CD4-positive, alpha-beta T cell treated with Interleukin-12 subunit alpha and Interleukin-12 subunit beta, for 1 hour (primary cell): ENCODE measurements at places on chromosomes 7 and 10.
A peak's percentile ranks its signal among the peaks of the same experiment; 100 is the strongest.

GRCh38 chr7:122337011-122337410 lies 32.5 kb upstream of the FEZF1 start:
- no peak for DNase-seq

DNA sequence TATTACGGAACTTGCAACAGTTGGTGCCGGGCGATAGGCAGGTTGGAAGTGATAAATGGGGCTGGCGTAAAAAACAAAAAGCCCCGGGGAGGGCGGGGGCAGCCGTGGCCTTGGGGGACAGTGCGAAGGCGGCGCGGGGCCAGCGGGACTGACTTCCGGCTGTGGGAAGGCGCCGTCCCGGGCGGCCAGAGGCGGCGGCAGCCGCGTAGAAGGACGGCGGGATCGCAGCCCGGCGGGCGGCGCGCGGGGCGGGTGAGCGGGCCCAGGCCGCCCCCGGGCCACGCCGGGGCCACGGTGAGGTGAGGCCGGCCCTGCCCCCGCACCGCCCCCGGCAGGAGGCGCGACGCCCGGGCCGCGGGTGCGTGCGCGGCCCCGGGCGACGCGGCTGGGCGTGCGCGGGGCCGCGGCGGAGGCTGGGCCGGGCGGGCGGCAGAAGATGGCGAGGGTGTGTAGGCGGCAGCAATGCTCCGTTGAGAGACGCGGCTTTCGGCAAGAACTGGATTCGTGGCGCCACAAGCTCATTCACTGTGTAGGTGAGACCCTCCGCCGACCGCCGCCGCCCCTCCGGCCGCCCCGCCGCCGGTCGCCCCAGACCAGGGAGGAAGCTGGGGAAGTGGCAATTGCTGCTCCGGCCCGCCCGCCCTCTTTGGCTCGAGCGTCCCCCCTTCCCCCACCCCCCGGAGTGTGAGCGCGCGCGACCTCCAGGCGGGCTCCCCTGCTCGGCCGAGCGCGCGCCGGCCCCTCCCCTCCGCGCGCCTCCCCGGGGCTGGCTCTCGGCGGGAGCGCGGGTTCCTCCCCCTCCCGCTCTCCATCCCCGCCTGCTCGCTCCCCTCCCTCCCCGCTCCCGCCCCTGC lies at the start of gene LCOR:
Gene LCOR, plus strand, starts transcription at position 432 of the 854 bp plus-strand sequence. CDS start 116,760 bp downstream, outside the sequence.
- DNase-seq = peak; percentile 86

DNA sequence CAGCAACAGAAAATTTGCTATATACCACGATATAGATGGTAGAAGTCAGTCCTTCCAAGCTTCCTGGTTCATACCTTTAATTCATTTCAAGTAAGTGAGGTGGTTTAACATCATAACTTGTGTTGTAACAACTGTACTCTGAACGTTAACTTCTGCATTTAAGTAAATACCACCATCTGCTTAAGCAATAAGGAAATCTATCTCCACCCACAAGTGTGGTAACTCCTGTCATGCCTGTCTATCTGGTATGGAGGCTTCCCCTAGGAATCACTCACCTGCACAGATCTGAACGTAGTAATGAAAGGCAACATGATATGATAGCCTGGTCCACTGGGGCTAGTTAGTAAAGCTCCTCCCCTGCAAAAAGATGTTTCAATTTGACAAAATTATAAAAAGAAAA lies 2.3 kb downstream of the ERLIN1 start:
- DNase-seq = no peak

GRCh38 chr7:21579341-21580072 lies 36.7 kb downstream of the DNAH11 start:
- DNase-seq = no peak

DNA sequence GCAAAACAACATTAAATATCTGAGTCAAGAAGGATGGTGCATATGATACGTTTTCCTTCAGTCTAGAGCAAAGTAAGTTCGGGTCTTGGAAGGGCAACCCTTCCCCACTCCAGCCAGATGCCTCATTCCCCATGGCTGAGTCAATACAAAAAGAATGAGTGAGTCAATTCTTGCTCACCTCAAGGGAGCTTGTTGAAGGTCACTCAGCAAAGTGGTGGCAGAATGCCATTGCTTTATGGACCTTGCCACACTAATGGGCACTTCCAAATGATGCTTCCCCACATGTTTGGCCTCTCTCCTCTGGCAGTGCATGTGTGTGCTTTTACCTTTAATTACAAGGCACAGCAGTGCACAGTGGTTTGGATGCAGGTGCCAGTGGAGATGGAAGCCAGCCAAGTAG lies 296.5 kb downstream of the SORCS3 start:
- no peak for DNase-seq

DNA sequence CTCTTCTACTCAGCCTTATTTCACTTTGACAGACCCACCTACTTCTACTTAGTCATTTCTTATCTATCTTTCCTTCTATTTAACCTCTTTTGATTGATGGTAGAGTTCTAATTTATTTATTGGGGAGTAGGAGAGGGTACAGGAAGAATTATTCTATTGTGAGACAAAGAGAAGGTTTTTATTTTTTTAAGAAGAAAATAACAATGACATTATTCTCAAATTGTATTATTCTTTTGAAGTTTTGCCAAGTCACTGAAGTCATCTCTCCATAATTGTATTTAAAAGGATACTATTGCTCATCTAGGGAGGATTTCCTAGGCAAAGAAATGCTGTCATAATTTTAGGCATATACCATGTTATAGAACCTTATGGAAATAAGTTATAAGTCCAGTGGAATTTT lies 52.7 kb downstream of the ITGB8 start:
- DNase-seq = no peak

- DNase-seq = no peak
Observed at GRCh38 chr10:114930320-114930719, 7.7 kb upstream of the TRUB1 start.

- no peak for DNase-seq
Observed at GRCh38 chr10:3402187-3402751, 229.7 kb upstream of the PITRM1 start.

DNA sequence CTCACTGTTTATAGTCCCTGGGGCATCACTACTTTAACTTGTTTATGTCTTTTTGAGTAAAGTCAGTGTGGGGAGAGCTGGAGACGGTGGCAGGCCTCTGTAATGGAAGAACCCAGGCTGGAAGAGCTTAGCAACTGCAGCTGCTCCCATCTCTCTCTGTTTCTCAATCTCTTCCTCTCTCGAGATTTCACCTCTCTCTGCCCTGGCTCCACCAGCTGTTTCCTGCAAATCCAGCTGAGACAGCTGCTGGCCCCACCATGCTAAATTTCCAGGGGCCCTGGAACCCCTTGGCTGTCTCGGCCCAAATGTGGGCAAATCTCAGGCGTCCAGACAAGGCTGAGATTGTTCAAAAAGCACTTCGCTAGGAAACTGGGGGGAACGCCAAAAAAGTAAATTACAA lies 25.8 kb upstream of the SLF2 start:
- DNase-seq = no peak

DNA sequence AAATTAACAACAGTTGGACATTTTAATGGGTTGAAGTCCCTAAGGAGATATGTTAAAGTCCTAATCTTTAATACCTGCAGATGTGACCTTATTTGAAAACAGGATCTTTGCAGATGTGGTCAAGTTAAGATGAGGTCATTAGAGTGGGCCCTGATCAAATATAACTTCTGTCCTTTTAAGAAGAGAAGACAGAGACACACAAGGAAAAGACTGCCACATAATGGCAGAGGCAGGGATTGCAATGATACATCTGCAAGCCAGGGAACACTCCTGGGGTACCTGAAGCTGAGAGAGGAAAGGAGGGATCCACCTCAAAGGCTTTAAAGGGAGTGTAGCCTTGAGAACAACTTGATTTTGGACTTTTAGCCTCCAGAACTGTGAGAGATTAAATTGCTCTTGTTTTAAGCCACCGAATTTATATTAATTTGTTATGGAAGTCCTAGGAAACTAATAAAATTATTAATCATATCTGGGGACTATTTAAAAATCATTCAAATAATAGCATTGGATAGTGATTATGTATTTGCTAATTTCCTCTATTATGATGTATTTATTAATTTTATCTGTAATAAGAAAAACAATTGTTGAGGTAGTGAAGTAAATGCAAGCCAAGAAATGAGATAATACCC lies 700.0 kb upstream of the PCDH15 start:
- DNase-seq = no peak

GRCh38 chr7:144384555-144385245 lies 18.8 kb downstream of the NOBOX start:
- DNase-seq = no peak

DNA sequence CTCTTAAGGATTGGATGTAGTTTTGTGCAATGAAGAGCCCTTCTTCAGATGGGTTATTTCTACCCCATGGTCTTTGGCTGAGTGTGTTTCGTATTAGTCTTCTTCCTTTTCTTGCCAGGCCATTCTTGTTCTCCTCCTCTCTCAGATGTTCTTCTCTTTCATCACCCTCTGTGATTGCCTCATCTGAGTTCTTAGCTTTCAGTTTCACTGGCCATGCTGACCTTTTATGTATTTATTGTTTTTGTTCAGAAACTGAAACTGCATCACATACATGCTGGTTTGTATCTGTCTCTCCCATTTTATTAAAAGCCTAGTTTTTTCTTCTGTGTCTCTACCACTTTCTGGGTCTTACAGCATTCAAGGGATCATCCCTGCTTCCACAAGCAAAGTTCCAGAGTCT lies 21.7 kb upstream of the PCGF5 start:
- DNase-seq = peak; percentile 54

DNA sequence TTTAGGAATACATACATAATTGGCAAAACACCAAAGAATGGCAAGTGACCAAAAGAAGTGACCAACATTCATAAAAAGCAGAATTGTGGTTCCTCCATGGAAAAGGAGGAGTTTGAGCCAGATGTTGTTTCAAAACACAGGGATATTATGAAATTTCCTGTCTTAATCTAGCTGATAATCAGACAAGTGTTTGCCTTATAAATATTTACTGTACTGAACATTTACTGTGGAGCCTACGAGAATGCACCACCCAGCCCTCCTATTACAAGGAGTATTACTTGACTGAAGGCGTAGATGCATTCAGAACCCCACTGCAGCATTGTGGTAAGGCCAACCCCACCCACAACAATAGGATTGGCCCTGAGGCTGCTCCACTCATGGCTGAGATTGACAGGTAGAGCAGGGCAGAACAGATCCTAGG lies 118.9 kb downstream of the AKR1D1 start:
- DNase-seq = no peak

GRCh38 chr7:69885431-69885830 lies 287.2 kb downstream of the AUTS2 start:
- DNase-seq = no peak

DNA sequence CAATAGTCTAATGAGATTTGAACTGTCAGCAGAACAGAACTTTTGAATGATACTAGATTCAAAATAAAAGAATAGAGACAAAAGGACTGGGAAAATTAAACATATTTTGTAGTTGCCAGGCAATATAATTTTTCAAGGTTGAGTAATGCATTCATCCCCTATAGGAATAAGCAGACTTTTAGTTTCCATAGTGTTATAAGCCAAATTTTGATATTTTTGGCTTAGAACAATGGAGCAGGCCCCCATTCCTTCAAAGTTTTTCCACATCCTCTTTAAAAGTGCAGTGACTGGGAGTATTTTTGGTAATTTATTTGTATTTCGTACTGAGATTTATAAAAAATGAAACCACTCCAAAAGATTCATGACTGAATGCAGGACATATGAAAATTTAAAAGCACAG lies 24.0 kb downstream of the MEOX2 start:
- DNase-seq = no peak

DNA sequence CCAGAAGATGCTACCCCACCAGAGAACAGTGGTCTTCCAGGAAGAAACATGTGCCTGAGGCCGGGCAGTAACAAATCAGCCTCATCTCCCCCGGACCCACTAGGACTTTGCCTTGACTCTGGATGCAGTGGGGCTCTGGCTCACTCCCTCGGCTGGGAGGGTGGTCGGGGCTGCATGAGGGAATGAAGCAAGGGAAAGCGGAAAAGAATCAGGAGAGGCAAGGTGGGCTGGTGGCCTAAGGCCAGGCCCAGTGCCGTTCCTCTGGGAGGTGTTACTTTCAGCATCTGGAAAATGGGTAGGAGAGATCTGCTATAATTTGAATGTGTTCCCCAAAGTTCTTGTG lies 51.8 kb downstream of the CLEC2L start:
- DNase-seq = no peak

DNA sequence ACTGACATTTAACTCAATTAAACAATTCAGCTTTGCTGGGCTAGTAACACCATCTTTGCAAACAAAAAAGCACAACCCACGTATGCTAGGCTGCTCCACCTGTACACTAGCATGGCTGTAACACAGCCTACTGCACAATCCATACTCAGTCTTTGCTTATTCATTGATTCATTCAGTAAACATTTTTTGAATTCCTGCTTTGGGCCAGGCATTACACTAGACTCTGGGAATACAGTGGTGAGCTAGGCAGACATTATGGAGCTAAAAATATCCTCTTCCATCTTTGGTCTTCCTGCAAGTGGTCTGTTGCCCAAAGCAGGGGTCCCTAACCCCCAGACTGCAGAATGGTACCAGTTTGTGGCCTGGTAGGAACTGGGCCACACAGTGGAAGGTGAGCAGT lies 9.9 kb downstream of the CNNM1 start:
- DNase-seq = no peak

- DNase-seq = no peak
Observed at GRCh38 chr10:62057359-62057758, 155.9 kb downstream of the ARID5B start.

GRCh38 chr10:1159131-1160061 lies 103.2 kb downstream of the WDR37 start:
- DNase-seq = peak; percentile 9

- no peak for DNase-seq
Observed at GRCh38 chr7:30968747-30969603, 5.2 kb downstream of the GHRHR start.

DNA sequence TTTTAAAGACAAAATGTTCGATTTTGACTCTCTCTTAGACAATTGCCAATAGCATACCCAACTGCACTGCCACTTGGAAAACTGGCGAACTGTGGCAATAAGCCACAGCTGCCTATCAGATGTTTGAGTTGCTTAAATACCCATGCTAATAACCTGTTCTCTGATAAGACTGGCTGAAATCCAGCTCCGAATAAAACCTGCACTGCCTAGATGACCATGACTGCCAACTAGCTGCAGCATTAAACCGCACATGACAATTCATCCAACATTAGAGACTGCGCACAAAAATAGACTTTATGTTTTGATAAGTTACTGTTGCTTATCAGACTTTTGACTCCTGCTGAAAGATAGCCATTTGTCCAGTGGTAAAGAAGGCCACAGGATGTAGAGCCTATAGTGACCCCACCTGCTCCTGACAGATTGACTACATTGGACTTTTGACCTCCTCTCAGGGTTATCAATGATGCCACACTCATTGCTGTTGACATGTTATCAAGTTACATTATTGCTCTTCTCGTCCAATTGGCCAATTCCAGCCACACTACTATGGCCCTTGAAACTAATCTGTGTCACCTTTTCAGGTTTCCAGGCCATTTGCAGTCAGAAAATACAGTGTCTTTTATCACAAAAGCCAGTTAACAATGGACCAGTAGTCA lies 299.0 kb downstream of the HGF start:
- DNase-seq = no peak

DNA sequence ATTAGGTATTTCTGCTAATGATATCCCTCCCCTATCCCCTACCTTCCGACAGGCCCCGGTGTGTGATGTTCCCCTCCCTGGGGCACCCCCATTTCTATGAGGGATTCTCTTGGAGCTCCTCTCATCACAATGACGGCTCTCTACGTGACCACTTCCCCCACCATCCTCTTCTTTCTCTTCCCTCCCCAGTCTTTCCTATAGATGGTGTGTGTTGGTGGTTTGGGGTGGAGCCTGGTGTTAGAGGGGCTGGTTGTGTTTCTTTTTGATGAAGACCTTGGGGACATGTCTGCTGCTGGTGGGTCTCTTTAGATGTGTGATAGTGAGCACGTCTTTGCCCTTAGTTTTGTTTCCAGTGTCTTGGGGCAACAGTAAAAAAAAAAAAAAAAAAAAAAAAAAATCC lies 28.6 kb downstream of the RPS24 start:
- no peak for DNase-seq
